GM04503 (cell line): ENCODE measurements at places on chromosomes 12 and 14.
A peak's percentile ranks its signal among the peaks of the same experiment; 100 is the strongest.

DNA sequence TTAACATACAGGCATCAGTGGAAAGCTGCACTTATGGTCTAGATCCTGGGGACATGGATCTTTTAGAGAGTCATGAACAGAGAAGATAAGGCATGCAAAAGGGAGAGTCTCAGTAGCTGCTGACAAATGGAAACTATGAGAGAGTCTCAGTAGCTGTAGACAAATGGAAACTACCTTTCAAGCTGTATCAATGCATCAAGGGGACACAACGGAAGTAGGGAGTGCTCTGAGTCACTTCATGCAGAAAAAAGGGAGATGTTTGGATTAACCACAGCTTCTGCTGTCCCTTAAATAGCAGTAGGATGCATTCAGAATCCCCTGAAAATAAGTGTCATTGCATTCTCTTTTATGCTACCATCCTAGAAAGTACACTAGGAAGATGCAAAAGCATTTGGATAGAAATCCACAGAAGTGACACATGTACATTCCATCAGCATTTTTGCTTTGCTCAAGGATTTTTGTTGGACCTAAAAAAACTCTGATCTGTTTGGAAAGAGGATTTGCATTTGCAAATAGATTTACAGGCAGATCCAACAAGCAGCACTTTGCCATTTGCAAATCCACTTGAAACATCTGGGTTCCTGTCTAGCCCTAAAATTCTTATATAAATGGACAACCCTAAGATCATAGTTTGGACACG, 227.5 kb upstream of the LMO3 start:
- DNase-seq: no peak

DNA sequence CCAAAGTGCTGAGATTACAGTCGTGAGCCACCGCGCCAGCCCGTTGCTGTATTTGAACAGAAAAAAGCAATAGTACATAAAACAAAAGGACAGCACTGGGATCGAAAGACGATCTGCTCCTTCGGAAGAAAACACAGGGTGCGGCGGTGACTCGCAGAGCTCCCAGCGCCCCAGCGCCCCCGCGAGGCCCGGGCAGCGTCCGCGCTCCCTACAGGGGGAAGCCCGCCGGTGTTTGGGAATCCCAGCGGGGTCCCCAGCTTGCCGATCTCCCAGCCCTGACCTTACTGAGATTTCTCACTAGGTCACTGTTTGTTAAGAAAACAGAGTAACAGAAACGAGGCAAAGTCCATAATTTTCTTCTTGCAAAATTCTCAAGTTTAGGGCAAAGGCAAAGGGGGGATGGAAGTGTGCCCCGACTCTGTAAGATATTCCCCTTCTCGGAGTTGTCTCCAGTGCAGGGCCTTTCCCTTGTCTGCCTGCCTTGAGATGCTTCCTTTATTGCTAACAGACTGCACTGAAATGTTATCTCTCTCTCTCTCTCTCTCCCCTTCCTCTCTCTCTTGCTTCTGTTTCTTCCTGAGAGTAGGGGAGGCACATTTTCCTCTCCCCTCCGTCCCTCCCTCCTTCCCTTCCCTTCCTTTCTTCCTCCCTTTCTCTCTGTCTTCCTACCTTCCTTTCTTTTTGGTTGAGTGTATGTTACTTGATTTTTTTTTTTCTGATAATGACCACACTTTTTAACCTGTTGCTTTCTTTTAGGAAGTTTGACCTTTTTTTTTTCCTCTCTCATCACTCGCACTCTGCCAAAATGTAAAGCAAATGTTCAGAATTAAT, 91.9 kb downstream of the TMEM30B start:
- no peak for DNase-seq

GRCh38 chr12:48995086-48995879, 3.9 kb downstream of the DDN start:
- no peak for DNase-seq

DNA sequence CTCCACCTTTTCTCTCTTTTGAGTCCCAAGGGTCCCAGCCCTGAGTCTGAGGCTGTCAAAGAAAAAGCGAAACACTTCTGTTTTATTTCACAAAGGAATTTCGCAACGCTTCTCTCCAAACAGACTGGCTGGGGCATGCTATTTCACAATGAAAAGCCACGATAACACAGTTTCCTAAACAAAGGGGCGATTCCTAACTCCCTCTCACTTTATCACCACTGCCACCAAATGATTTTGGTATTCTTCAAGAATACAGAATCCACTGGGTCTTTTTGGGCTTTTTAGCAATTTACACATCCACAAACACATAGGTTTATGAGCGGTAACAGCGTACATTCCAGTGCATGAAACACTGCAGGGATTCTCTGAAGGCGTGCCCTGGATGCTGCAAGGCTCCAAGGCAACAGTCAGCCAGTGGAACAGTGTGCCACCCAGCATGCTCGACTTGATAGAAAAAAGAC, 161.2 kb downstream of the DAD1 start:
- peak; percentile 31 for DNase-seq

GRCh38 chr12:10128687-10129086, 1.3 kb downstream of the CLEC7A start:
- DNase-seq: no peak

- no peak for DNase-seq
Observed at GRCh38 chr14:72236629-72237028, 304.4 kb downstream of the RGS6 start.

- DNase-seq: no peak
Observed at GRCh38 chr12:55683676-55684075, 24.0 kb downstream of the ITGA7 start.

- DNase-seq: no peak
Observed at GRCh38 chr14:75147423-75148071, 20.7 kb upstream of the NEK9 start.

GRCh38 chr14:97349946-97350345, 552.8 kb downstream of the VRK1 start:
- no peak for DNase-seq

GRCh38 chr12:125346362-125346761, 281.1 kb downstream of the AACS start:
- no peak for DNase-seq

DNA sequence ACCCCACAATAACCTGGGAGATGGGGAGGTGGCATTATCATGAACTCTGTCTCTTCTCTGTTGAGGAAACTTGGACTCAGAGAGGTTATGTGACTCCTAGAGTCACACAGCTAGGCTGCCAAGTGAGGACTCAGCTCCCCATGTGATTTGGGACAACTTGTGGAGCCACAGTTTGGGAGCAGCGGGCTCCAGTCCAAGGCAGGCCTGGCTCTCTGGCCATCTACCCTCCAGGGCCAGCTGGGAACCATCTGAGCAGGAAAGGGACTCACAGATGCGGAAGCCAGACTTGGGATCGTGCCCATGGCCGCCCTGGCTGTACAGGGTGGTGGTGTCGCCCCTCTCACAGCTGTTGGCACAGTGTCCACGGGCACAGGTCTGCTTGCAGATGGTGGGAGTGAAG, 59.1 kb downstream of the ISCA2 start:
- DNase-seq: peak; percentile 60

DNA sequence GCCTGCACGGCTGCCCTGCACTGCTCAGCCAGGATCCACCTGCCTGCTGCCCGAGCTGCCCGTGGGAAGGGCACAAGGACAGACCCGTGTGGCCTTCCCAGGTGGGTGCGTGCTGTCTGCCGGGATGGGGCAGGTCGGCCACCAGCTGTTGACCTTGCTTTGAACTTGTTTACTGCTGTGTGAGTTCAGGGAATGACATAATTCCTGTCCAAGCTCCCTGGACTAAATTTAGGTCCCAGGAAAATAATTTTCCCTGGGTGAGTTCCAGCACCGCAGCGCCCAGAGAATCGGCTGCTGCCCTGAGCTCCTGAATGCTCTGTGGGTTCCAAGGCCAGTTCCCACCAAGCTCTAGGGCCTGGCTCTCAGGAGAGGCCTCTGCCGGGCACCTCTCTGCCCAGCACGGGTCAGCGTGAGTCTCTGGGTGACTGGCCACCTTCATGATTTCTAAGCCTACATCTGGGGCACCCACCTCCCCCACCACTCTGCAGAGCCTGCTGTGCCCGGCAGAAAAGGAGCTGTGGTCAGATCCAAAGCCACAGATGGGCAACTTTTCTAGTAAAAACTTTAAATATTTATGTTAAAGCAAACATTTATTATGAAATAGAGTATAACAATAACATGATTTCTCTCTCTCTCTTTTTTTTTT, 27.2 kb upstream of the MLXIP start:
- DNase-seq: no peak

GRCh38 chr12:41663598-41664265, 475.6 kb downstream of the PDZRN4 start:
- DNase-seq: no peak

- DNase-seq: no peak
Observed at GRCh38 chr12:47616440-47616839, 89.4 kb downstream of the RPAP3 start.

GRCh38 chr14:88551094-88551870, 3.5 kb downstream of the PTPN21 start:
- DNase-seq: peak; percentile 38

DNA sequence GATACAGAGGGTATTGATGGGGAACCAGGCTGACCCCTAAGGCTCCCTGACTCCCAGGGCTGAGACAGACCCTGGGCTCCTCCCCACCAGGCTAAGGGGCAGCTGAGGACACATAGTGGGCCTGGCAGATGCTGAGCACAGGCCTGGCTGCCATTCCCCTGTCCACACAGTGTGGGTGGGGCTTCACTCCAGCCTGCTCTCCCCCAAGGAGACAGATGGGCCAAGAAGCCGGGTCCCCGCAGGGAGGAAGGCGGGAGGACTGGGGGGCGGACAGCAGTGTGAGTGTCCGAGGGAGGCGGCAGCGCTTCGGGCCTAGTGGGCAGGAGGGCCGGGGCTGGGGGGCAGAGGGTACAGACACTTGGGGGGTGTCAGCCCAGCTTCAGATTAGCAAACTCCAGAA, 32.0 kb downstream of the RFLNA start:
- no peak for DNase-seq

- no peak for DNase-seq
Observed at GRCh38 chr12:117111386-117111785, 12.2 kb upstream of the TESC start.

DNA sequence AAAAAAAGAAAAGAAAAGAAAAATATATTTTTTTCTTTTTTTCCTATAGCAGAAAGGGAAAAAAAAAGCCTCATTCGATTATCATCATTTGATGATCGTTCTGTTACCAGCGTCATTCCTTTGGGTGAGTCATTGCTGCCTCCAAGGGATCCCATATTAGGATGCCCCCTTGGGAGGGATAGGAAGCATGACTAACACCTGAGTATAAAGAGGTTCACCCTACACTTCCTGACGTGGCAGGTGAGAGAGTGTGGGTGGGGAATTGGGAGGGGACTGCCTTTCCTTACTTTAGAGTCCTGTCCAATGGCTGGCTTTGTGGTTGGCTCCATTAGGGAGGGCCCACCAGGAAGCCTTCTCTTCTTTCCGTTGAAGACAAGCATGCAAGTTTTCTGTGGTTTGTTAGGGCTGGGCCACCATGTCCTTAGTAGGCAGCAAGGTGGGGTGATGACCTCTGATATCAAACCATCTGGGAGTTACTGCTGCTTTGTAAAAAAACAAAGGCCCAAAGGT, 56.1 kb upstream of the FUT8 start:
- DNase-seq: peak; percentile 56

DNA sequence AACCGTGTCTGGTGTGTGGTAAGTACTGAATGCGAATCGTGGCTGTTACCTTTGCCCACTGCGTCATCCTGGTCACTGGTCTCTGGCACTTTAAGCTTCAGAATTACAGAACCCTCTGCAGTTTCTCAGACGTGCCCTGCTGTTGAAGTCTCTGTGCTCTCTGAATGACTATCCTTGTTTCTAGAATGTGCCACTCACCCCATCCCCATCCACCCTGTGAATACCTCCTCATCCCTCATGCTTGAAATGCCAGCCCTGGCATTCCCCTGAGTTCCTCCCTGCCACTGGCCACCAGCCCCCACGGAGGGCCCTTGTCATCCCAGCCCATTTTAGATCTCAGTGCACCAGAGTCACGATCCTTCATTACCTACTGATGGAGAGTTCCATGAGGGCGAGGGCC, 21.3 kb downstream of the TPCN1 start:
- no peak for DNase-seq

GRCh38 chr14:90383731-90384542, 12.9 kb upstream of the CALM1 start:
- DNase-seq: no peak

DNA sequence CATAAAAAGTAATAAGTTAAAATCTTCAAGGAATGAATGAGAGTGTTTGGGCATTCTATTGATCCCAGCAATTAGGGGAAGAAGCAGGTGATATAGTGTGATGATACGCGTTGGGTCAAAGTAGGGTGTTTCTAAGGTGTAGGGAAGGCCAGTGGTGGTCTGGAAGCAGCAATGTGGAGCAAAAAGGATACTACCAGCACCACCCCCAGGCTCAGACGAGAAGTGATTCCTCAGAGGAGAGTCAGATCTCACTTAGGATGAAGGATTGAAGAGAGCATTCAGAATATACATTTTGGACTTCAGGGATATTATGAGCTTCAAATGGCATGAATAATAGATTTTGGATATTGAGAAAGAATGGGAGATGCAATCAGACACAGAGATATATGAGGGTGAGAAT, 497.6 kb downstream of the RMST start:
- DNase-seq: no peak

GRCh38 chr14:82421286-82421685, 887.6 kb upstream of the SEL1L start:
- DNase-seq: no peak

DNA sequence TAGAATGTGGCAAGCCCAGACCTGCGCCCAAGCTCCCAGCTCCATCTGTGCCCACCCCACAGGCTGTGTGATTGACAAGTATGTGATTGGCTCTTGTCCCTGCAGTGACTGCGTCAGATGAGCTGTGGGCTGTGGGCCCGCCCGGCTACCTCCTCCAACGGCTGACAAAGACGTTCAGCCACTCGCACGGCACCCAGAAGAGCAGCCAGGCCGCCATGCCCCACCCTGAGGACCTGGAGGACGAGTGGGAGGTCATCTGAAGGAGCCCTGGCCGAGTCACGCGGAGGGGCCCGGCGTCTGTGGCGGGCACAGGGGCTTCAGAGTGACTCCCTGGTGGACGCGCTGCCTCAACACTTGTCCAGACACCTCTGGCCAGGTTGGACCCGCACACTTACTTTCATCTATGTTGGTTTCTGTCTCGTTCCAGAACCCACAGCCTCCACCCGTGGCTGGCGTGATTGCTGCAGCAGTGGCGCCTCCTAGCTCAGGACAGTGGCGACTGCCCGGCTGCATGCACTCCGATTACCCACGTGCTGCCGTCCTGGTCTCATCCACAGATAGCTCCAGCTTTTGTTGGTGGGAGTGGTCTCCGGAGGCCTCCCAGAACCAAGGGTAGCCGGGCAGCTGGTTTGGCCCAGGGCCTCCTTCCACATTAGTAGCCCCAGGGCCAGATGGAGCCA, 11.4 kb downstream of the ANKRD9 start:
- no peak for DNase-seq

GRCh38 chr12:125944446-125944845, 879.2 kb downstream of the AACS start:
- DNase-seq: no peak

- no peak for DNase-seq
Observed at GRCh38 chr14:44567997-44568396, 60.9 kb upstream of the FSCB start.

GRCh38 chr14:85471744-85472143, 58.2 kb upstream of the FLRT2 start:
- peak; percentile 71 for DNase-seq
